ENCODE measurements at places on chromosomes 13 and 19.
A peak's percentile ranks its signal among the peaks of the same experiment; 100 is the strongest.

- no peak for DNase-seq
These were observed 2.3 kb downstream of the KASH5 start for GRCh38 chr19:49390131-49390928.

GRCh38 chr13:53142306-53142705 is 113.7 kb downstream of the OLFM4 start:
- no peak for DNase-seq

DNA sequence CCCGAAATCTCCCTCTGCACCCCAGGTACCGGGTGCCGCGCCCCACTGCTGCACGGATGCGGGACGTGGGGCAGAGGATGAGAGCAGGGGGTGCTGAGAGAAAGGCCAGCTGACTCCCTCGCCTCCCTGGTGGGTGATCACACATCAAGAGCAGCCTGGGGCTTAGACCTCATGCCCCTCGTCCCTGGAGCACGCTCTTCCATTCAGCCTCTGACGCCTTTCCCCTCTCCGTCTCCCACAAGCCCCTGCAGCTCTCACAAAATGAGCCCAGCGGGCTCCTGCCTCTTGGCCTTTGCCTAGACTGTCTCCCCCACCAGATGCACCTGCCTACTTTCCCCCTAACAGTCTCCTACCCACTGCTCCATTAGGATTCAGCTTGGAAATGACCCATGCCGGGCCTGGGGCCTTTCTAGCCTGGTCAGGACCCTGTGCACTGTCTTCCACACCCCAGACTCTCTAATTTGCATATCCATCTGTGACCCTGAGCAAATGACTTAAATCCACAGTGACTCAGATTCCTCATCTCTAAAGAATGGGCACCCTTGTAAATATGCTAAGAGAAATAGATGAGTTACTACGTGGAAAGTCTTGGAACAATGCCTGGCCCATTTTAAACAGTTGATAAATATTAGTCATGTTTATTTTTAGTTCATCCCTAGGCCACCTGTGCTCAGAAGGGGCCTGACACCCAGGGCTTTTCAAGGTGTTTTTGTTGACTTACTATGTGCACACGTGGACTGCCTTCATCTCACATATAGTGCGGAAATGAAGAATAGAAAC is 582 bp upstream of the PTPRH start:
- DNase-seq, result peak; percentile 73

- DNase-seq, result no peak
These were observed 40.6 kb downstream of the UQCRFS1 start for GRCh38 chr19:29172302-29172701.

- DNase-seq, result peak; percentile 78
These were observed 2.5 kb downstream of the CFD start for GRCh38 chr19:861756-862580.

- no peak for DNase-seq
These were observed 9.0 kb downstream of the SIGLEC11 start for GRCh38 chr19:49951806-49952478.

GRCh38 chr19:2588081-2588777 is 112.3 kb downstream of the GADD45B start:
- DNase-seq, result no peak

- DNase-seq, result no peak
These were observed 3.1 kb downstream of the SLITRK5 start for GRCh38 chr13:87674247-87674738.

GRCh38 chr19:41994994-41995958 is 1.2 kb upstream of the ATP1A3 start:
- DNase-seq, result no peak

DNA sequence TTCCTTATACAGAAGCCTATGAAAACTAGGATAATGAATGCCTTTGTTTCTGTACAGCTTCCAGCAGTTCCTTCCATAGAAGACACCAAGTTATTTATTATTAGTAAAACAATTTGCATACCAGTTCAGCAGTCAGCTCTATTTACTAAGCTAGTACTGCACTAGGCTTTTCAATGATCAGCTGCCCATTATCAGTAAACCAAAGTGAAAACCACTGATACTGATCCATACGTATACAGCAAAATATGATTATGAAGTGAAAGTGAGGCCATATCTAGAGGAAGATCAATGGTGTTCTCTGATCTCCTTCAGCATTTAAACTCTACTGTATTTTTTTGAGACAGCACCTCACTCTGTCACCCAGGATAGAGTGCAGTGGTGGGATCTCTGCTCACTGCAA is 3.2 kb downstream of the TPT1 start:
- DNase-seq, result no peak

DNA sequence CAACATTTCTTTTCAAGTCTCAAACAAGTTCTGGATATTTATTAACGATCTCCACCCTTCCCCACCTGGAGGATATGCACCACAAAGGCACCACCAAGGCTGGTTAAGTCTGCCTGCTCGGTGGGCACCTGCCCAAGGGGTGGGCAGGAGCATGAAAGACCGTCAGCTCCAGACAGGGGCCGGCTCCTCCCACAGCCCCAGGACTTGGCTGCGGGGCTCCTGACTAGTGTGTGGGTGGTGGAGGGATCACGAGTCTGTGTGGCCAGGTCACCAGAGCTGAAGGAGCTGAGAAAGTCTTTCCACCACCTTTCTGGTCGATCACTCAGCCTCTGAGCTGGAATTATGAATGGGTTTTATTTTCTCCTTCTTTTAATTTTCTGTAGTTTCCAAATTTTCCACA is 7.8 kb downstream of the SLC7A1 start:
- DNase-seq, result no peak

GRCh38 chr19:31962561-31962996 is 382.8 kb upstream of the ZNF507 start:
- DNase-seq, result no peak

GRCh38 chr19:11921852-11922495 is 2.9 kb upstream of the ZNF700 start:
- no peak for DNase-seq

DNA sequence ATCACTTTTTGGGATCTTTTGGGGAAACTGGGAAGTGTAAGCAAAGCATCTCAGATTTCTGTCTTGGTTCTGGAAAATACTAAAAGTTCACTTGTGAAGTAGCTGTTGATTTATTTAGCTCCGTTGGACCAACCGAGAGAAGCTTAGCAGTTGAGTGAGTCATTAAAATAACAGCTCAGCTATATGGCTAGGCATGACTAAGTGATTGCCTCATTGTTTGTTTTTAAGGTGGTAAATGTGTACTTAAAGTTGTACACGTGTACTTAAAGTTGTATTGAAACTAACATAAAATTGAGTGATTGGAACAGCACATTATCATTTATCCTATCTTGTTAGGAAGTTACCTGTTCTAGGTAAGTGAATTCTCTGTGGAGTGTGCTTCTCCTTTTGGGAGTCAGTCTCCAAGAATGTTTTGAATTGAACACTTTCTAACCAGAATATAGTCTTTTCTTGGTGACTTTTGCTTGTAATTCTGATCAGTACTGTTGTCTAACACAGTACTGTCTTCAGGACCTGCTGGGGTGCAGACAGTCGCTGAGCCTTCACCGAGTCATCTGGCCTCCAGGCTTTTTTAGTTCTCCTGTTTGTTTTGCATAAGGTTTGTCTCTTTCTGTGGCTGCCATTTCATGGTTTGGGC is 2.9 kb upstream of the DCUN1D2 start:
- DNase-seq, result peak; percentile 83

- no peak for DNase-seq
These were observed 622.6 kb upstream of the PCDH20 start for GRCh38 chr13:62038214-62038613.

GRCh38 chr13:93559718-93560117 is 333.1 kb downstream of the GPC6 start:
- peak; percentile 7 for DNase-seq

DNA sequence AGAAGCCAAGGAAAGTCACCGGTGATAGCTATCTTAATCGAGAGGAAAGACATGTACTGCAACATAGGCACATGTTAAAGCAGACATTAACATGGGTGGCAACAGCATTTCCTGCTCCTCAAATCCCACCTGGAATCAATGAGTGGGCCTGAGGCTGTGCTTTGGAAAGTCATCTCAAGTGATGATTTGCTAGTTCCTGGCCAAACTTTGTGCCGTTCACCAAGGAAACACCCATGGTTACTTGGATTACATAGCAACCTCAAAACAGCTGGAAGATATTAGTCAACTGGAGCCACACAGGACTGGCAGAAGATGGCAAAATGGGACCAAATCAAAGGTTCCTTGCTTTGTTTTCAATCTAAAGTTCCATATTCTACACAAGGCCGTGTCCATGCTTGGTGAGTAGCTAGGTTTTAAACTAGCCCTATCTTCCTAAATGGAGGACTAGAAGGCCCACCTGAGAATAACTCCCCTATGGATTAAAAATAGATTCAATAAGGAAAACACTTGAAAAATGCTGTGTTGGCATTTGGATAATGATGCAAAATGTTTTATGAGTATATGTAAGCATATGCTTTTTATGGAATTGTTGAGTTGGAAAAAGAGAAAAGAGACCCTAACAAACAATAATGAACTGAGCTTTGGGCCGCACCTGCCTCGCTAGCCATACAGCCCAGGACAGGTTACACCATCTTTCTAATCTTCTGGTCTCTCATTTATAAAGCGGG is 144.5 kb downstream of the RGCC start:
- no peak for DNase-seq

DNA sequence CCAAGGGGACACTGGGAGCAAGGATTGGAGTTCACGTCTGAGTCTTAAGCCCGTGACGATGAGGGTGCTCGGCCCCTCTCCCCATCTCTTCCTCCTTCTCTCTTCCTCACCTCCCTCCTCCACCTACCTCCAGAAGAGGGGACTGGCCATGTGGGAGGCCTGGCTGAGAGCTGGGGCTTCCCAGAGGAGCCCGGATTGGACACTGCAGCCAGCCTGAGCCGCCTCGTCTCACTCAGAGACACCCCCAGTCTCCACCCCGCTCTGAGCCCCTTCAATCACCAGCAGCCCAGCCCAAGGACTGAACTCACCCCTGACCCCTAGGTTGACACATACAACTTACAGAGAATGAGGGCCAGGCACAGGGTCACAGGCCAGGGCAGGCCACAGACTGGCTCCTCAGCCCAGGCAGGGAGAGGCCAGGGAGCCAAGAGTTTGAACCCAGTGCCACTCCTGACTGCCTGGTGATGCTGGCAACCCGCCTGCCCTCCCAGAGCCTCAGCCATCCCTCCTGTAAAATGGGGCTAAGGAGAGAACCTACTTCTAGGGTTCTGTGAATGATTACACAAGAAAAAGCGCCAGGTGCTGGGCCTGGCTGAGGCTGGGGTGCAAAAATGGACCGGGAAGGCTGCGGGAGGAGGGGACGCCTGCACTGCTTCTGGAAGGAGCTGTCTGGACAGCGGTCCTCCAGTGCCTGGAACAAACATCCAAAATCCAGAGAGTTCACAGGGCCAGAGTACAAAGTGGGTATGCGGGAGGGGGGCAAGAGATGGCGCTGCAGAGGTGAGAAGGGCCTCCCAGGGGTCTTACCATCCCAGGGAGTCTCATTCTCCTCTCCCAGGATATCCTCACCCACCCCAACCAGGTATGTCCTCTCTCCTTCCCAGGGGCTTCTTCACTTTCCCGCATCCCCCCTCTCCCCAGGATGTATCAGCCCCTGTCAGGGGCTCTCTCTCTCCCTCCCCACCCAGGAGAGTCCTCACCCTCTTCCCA is 1.1 kb downstream of the CD79A start:
- no peak for DNase-seq

DNA sequence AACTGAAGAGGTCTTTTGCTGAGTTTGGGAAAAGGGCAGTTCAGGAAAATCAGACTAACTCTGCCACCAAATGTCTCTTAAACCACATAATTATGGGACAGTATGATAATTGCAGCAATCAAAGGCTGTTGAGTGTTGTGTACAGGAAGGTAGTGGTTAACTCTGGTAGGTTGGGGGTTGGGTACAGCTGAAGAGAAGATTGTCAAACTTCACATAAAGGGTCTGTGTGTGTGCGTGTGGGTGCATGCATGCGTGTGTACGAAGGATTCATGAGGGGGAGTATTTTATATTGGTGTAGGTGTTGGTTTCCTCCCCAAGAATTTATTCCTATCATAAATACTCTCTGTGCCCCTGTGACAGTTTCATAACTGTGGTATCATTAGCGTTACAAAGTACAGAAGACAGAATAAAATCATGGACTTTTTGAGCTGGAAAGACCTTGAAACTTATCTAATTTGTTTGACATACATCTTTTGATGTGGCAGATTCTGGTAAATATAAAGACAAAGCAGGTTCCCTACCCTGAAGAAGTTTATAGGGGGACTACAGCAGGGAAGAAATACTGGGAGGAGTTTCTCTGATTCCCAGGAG is 94.1 kb downstream of the PCCA start:
- no peak for DNase-seq

DNA sequence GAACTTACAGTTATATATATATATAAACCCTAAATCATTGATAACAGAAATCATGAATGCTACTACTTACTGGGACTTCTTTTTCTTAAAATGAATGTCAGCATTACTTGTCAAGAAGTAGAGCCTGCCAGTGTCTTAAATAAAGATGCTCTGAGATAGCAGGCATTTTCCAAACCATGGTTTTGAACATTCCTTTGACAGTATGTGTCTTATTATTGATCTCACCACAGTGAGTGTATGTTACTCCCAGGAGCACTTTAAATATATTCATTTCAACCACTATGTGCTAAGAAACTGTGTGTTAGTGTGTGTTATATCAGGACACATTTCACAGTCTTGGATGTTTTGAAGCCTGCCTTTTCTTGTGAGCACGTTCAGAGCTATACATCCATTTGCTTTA is 28.2 kb downstream of the TNFRSF19 start:
- no peak for DNase-seq

- no peak for DNase-seq
These were observed 23.6 kb downstream of the CACNG6 start for GRCh38 chr19:54014920-54015560.

- no peak for DNase-seq
These were observed 1151.9 kb downstream of the SLITRK5 start for GRCh38 chr13:88823114-88823513.

- DNase-seq, result no peak
These were observed 20.5 kb downstream of the CARS2 start for GRCh38 chr13:110685305-110686020.

DNA sequence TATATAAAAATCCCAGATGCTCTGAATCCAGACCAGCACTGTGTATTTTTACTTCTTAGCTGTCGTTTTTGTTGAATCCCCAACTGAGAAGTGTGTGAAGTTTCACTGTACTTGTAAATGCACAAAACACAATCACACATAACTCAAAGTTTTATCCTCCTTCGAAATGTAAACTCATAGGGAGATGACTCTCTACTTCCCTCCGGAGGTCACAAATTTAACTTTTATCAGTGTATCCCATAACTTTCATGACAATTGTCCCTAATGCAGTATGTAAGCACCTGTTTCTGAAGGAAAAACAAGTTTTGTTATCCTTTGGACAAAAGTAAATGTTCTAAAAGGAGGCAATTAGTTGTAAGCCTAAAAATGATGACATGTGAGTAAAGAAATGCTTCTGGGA is 665.0 kb upstream of the SLITRK6 start:
- DNase-seq, result no peak
